ENCODE measurements at places on chromosomes 11 and 22. TPM values are rescaled to one million over a fixed set of nuclear protein-coding genes. Genes with fewer than 3 reads are reported as not detected.

DNA sequence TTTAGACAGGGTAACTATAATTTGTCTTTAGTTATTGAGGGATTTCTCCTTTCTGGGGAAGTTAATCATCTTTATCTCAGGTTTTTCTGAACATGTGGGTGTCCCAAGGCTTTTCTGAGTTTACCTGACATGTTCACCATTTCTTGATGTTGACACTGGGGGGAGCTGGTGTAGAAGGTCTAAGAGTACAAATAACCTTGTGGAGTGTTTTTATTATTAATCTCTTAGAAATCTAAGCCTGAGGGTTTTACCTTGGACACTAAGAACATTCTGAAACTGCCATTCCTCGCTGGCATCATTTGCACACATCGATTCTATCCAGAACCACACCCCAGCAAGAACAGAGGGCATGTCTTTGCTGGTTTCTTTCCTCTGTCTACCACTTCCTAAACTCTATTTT lies 15.6 kb upstream of the C11orf91 start:
- DNase-seq: no peak

DNA sequence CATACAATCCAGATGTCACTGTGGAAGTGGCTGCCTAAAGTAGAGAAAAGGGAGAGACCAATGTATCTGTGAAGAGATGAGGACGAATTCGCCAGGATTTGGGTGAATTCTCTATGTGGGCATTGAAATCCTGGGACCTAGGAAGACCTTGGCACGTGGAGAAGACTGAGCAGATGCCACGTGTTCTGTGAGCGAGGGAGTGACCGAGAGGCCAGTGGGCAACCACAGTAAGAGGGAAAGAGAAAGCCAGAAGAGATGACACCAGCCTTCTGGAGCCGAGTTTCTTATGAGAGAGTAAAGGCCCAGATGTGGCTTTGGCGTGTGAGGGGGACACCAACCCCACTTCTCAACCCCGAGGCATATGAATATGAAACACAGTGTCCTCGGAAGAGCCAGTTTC lies 228.1 kb downstream of the BUD13 start:
- no peak for DNase-seq

DNA sequence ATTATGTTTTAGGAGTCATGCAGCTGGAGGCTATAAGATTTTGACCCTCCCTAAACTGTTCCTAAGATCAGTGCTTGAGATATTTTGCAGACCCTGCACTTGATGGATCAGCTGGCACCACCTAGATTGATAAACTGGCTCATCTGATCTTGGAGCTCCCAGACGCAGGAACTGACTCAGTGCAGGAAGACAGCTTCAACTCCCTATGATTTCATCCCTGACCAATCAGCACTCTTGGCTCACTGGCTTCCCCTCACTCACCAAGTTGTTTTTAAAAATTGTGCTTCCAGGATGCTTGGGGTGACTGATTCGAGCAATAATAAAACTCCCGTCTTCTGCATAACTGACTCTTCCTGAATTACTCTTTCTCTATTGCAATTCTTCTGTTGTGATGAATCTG lies 637.5 kb upstream of the FAT3 start:
- DNase-seq: no peak

The GLB1L3 gene
- 0.27 TPM for total RNA-seq

The SLC22A12 gene
- not detected for total RNA-seq

Data from lower lobe of right lung (tissue), 2 donors.